Occipital lobe (tissue), 3 donors: ENCODE measurements at places on chromosomes 6 and 20.

GRCh38 chr6:39610221-39610620, 115.0 kb downstream of the KIF6 start:
- no peak for DNase-seq

DNA sequence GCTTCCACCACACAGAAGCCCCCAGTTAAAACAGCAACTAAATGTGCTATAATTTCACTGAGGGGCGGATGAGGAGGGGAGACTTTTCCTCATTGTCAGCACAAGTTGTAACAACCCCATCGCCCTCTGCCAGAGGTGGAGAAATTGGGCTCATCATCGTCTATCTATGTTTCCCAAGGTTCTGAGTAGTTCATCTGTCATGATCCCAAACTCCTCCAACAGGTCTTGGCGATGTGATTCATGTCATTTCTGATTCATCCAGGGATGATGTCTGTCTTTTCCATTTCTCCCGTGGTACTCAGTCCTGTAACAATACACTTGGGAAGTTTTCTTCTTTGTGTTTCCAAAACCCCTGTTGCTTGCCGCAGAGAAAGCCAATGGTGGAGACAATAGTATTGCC, 51.0 kb downstream of the TFAP2A start:
- no peak for DNase-seq

DNA sequence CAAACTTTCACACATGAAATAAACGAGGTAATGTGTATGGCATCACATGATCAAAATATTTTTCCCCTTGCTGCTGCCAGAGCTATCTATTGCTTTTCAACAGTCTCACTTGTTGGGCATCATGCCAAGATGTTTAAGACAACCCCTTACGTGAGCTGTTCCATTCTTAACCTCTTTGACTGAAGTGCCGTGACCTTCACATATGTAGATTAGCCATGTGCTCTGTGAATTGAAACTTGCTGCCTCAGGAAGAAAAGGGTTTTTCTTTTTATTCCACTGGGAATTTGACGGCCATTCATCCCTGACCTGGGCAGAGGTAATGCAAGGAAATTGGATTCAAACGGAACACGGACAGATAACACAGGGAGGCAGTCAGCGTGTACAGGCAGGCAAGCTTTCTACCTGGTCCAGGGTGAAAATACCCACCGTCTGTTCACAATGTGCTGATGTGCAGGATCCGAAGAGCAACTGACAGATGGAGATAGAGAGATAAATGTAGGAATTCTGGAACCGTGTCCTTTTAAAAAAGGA, 14.2 kb downstream of the ARID1B start:
- DNase-seq: no peak

- DNase-seq: no peak
These were observed 371.8 kb upstream of the SULF2 start for GRCh38 chr20:48156951-48157700.

- DNase-seq: no peak
These were observed 1234.7 kb upstream of the GJE1 start for GRCh38 chr6:140897804-140898573.
